ENCODE measurements at places on chromosomes 6 and 20.
A peak's percentile ranks its signal among the peaks of the same experiment; 100 is the strongest.

GRCh38 chr6:34583461-34583860 lies 27.3 kb upstream of the SPDEF start:
- DNase-seq = no peak
- H3K4me1 ChIP-seq = peaks cover 16% of the 10 kb centered on the region
- no peak overlapping the region for H3K4me3 ChIP-seq
- H3K36me3 ChIP-seq = no peaks in the 10 kb centered on the region

- no peaks in the 10 kb centered on the region for H3K36me3 ChIP-seq
- H3K27ac ChIP-seq = no peak overlapping the region
- DNase-seq = no peak
- H3K27me3 ChIP-seq = no peaks in the 10 kb centered on the region
- H3K4me1 ChIP-seq = no peaks in the 10 kb centered on the region
Observed at GRCh38 chr6:145405006-145405551, 330.2 kb downstream of the EPM2A start.

- DNase-seq = no peak
- no peak overlapping the region for H3K27ac ChIP-seq
- H3K36me3 ChIP-seq = no peaks in the 10 kb centered on the region
- no peaks in the 10 kb centered on the region for H3K4me1 ChIP-seq
Observed at GRCh38 chr6:152441902-152442301, 195.3 kb downstream of the SYNE1 start.

- no peaks in the 10 kb centered on the region for H3K27me3 ChIP-seq
- no peaks in the 10 kb centered on the region for H3K36me3 ChIP-seq
- H3K4me3 ChIP-seq = peak overlapping the region; percentile 21
- no peak for DNase-seq
- peaks cover 12% of the 10 kb centered on the region for H3K4me1 ChIP-seq
Observed at GRCh38 chr20:35762461-35762860, 9.4 kb upstream of the PHF20 start.

GRCh38 chr20:39850821-39851330 lies 838.2 kb downstream of the MAFB start:
- DNase-seq = no peak
- no peak overlapping the region for H3K4me3 ChIP-seq
- H3K27me3 ChIP-seq = no peaks in the 10 kb centered on the region
- H3K4me1 ChIP-seq = no peaks in the 10 kb centered on the region
- no peaks in the 10 kb centered on the region for H3K36me3 ChIP-seq
- no peak overlapping the region for H3K27ac ChIP-seq
